ENCODE measurements at places on chromosomes 5 and 9.

GRCh38 chr9:113771199-113771598, 104.9 kb upstream of the ZNF618 start:
- no peak for DNase-seq

GRCh38 chr5:59769832-59770231, 123.7 kb downstream of the PDE4D start:
- DNase-seq = no peak

DNA sequence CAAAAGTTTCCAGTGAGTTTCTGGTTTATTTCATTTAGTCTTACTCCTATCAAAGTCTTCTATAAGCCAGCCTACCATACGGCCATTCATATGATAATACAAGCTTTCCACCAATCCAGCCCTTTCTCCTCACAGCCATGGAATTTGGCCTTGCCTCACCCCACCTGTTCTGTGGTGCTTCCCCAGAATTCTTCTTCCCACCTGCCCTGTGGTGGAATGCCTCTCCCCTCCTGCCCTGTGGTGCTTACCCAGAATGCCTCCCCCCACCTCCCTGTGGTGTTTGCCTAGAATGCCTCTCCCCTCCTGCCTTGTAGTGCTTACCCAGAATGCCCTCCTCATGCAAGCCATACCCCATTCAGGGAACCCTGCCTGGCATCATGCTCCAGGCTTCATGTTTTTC, 90.3 kb upstream of the APC start:
- DNase-seq = no peak

DNA sequence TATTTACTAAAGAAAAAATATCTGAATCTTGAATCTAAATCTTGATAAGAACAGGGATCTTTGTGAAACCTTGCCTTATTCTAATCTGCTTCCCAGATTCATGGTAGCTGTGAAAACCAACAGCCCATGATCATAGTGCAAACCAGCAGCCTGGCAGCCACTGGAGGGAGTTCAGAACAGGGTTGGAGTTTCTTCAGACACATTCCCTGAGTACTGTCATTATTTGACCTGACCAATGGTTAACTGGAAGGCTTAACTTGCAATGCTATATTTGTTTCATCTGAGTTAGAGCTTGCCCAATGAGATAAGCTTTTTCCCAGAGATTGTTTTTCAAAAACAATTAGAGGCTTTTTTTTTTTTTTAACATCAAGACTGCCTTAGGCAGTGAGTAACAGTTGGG, 47.8 kb downstream of the LOX start:
- DNase-seq = no peak

DNA sequence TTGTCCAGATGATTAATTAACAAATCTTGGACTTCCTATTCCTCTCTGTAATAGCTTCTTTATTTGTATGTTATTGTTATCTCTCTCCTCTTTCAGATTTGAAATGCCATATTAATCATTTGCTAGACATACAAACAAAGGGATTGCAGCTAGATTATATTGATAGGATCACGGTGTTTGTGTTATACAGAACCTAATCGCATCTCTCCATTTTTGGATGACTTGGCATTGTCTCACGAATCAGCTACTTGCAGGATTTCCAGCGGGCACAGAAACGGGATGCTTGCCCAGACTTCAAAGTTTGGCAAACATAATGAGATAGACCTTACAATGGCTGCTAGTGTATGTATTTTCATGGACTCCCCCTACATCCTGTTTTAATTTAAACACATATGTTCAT, 368.1 kb downstream of the TLE4 start:
- no peak for DNase-seq

DNA sequence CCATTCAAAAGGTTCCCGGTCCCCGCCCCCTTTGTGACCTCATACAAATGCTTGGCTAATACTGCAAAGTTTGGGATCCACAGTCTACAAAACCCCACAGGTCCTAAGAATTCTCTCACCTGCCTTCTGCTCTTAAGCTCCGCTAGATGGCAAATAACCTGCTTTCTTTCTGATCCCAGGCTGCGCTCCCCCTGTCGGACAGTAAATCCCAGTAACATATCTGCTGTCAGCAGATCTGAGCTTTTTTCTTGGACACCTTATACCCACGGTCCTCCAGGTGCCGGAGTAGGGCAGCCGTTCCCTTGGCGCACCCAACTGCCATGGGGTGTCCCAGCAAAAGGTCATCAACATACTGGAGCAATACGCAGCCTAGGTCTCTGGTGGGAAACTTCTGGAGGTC, 39.0 kb upstream of the PPP1R26 start:
- no peak for DNase-seq

DNA sequence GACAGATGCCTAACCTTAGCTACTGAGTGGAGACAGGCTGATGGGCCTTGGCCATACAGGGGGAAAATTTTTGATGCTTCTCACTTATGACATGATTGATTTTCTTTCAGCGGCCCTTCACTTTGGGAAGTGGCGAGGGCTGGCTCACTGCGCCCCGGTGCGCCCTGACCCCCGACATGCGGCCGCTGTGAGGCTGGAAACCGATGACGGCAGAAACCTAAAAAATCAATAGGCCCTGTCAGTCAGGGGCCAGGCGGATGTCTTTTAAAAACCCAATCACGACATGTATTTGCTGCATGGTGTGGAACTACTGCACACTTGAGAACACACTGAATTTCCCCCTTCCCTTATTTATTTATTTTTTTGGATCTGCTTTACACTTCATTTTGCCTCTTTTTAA, 121.7 kb downstream of the EBF1 start:
- no peak for DNase-seq

DNA sequence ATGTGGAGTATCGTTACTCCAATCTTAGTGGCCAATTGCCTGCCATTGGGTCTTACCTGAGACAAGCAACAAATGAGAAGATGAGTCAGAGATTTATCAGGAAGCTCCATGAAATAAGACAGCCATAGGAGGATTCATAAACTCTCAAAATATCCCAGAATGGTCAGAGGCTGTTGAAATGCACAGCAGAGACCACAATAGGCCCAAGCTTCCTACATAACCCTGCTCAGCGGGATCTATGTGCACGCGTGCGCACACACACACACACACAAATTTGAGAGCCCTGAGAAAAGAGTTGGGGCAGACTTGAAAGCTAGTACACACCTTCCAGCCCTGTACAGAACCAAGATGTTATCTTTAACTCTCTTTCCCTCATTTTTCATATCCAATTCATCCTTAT, 9.8 kb downstream of the UIMC1 start:
- no peak for DNase-seq

DNA sequence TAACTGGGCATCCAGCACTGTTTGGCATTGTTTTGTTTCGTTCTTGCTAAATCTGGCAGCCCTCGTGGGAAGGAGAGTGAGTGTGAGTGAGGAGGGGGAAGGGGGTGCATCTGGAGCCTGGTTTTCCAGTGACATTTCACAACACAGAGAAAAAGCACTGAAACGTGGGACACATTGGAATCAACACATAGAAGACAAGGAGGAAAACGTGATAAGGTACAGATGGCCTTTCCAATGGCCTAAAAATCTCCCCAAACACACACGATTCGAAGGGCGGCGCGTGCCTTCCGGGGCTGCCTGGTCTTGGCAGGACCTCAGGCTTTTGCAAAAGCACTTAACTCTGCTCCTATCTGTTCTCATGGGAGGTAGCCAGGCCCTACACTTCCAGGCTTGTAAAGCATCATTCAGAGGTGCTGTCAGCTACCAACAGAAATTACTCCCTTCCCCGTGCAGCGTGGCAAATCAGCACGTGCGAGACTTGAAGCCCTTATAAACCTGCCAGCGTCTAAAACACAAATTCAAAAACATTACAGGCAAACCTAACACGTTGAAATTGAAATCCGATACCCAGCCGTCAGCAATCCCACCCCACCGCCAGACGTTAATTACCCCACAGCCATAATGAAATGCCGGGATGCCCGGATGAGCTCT, 129.4 kb downstream of the OLFM1 start:
- no peak for DNase-seq

- no peak for DNase-seq
Measured at GRCh38 chr5:178247481-178248456, 15.2 kb upstream of the PHYKPL start.

- peak; percentile 51 for DNase-seq
Measured at GRCh38 chr5:142922223-142922952, 152.2 kb downstream of the ARHGAP26 start.

- no peak for DNase-seq
Measured at GRCh38 chr5:124444147-124444775, 302.2 kb downstream of the ZNF608 start.

GRCh38 chr5:125452991-125453390, 706.6 kb upstream of the ZNF608 start:
- DNase-seq = no peak

- DNase-seq = no peak
Measured at GRCh38 chr5:24294333-24294732, 350.4 kb downstream of the CDH10 start.

DNA sequence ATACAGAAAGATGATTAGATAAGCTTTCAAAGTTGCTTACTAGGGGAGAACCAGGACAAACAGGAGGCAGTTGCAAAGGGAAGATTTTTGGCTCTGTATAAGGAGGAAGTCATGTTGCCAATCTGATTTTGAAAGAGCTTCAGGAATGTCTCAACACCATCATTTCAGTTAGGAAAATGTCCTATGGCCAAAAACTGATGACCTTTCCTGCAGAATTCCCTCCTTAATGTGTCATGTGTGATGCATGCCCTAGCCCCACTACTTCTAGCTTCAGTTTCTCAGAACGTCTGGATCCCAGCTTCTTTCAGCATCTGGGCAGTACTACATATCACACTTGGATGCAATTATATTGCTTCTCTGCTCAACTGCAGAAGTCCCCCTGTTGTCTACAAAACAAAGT, 211.5 kb upstream of the NREP start:
- peak; percentile 38 for DNase-seq

DNA sequence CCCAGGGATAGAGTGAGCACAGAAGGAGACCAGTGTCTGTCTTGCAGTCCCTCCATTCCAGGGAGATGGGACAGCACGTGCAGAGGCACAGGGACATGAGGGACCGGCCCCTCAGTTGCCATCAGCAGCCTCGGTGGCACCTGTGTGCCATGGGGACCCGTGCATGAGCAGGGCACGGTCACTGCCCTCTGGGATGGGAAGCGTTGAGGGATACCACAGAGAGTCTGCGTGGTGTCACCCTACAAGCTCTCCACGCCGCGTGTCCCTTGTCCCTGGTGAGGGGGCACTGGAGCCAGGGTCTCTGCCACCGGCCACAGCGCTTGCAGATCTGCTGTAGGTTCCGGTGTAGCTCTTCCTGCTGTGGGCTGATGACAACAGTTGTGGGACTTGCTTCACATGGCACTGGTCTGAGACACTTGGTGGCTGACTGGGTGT, 108.1 kb downstream of the CACNA1B start:
- no peak for DNase-seq

DNA sequence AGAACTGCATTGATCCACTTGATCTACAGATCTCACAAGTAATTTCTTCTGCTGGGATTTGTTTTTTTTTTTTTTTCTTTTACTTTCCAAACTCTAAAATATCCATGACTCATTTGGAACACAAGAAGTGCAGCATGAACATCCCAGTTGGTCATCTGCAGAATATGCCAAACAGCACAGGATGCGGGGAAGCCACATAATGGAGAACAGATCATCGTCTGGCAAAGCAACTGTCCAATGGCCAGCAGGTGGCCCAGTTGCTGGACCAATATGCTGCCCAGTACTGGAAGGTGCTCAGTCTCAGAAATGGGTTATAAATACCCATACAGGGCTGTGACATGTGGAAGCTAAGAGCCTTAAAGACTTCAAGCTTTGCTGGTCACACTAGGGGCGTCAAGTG, 221.3 kb upstream of the TAS2R1 start:
- peak; percentile 92 for DNase-seq

DNA sequence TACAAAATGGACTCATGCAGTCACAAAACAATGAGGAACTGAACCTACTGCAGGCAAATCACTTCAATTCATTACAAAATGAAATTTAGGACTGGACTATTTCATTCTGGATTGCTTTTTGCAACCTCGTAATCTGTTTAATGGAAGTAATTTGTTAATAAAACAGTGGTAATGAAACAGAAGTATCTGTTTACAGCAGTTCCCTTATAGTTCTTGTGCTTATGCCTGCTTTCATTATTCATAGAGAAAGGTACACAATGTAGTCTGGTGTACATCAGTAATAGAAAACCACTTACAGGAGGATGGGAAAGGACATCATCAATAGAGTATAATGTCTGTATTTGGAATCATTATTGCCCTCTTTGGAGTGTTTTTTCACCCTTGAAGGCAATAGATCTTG, 389.2 kb upstream of the NUDT12 start:
- no peak for DNase-seq

DNA sequence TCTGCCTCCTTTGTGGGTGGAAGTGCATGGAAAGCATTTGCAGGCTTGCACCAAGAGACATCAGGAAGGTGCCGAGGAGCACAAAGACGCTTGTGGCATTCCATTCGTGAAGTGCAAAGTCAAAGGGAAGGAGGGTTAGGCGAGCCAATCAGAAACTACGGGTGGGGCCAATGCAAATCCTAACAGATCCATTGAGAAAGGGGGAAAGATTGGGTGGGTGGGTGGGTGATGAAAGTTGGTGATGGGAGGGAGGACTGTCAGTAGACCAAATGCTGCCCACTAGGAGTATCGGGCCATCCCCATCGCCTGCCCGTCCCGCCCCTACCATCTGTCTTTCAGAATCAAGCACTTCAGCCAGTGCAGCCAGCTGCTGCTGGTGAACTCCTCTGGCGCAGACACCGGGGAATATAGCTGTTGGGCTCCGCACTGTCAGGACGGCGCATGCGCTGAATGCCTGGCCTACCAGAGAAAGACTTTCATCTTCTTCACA, 17.1 kb upstream of the ANXA6 start:
- no peak for DNase-seq

DNA sequence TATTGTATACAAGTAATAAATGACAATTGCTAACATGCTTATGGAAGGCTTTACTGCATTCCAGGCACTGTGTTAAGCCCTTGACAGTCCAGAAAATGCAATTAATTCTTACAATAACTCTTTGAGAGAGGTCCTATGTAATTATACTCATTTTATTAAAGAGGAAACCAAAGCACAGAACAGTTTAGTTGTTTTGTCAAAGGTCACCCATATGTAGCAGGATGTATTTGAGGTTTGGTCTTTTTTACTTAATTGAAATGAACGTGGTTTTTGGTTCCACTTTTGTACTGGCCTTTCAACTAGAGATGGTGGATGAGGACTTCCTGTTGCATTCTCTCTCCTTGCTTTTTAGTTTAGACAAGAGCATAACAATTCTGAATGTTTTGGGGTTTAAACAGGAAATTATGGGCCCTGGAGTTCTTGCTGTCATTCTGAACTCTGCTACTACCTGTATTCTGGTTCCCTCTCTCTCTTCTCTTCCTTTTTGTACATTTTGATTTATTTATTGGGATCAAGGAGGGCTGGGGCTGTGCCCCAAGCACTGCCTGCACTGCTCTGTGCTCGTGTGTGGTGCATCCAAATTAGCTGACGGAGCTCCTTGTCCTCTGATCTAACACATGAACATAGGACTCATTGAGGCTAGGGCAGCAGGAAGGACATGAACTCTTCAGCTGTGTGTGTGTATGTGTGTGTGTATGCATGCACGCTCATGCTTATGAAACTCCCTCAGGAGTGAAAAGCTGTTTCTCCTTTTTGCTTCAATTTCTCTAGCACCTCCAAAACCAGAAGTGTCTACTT, 47.4 kb downstream of the SLC28A3 start:
- DNase-seq = no peak
